ENCODE measurements at places on chromosomes 7 and 10. TPM values are rescaled to one million over a fixed set of nuclear protein-coding genes. Genes with fewer than 3 reads are reported as not detected.

- DNase-seq, result no peak
Observed at GRCh38 chr7:140048989-140049338, 13.8 kb downstream of the PARP12 start.

- no peak for DNase-seq
Observed at GRCh38 chr7:135076882-135077281, 71.0 kb upstream of the TMEM140 start.

- DNase-seq, result no peak
Observed at GRCh38 chr7:29793507-29793906, 12.8 kb upstream of the WIPF3 start.

DNA sequence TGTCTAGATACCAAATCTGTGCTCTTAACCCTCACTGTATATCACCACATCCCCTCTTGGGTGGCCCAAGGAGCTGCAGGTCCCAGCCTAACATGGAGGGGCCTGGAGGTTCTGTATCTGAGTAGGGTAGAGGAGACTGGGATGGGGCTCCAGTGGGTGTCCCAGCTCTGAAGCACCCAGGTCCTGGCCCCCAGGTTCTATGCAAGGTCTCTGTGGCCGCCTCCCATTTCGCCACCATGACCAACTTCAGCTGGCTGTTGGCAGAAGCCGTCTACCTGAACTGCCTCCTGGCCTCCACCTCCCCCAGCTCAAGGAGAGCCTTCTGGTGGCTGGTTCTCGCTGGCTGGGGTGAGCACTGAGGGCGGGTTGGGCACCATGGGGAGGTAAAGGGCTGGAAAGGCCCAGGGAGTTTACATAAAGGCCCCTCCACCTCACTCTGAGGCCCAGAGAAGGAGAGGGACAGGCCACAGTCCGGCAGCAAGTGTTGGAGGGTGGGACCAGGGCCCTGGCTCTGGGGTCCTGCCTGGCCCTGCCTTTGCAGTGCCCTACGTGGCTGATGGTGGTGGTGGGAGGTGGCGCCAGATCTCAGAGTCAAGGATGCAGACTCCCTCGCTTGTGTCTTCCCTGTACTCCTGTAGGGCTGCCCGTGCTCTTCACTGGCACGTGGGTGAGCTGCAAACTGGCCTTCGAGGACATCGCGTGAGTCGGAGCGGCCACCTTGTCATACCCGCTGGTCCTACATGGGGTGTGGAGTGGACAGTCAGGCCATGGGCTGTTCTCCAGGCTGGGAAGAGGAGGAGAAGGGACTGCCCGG, 10.2 kb downstream of the GHRHR start:
- DNase-seq, result no peak

DNA sequence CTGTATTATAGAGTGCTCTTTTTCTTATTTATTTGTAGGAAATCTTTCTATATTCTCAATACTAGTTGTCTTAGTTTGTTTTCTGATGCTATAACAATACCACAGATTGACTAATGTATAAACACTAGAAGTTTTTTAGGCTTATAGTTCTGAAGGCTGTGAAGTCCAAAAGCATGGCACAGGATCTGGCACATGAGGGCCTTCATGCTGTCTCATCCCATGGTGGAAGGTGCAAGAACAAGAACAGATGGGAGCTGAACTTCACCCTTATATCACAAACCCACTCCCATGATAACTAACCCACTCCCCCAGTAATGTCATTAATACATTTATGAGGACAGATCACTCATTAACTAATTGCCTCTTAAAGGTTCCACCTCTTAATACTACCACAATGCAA, 109.7 kb downstream of the AVL9 start:
- no peak for DNase-seq

- peak; percentile 25 for DNase-seq
Observed at GRCh38 chr10:75019370-75019769, 92.1 kb upstream of the SAMD8 start.

Gene MAGI2
- 5.8 TPM for total RNA-seq

Gene HILPDA
- total RNA-seq, result 12.4 TPM

- no peak for DNase-seq
Observed at GRCh38 chr7:142188846-142189245, 69.0 kb downstream of the PRSS58 start.

DNA sequence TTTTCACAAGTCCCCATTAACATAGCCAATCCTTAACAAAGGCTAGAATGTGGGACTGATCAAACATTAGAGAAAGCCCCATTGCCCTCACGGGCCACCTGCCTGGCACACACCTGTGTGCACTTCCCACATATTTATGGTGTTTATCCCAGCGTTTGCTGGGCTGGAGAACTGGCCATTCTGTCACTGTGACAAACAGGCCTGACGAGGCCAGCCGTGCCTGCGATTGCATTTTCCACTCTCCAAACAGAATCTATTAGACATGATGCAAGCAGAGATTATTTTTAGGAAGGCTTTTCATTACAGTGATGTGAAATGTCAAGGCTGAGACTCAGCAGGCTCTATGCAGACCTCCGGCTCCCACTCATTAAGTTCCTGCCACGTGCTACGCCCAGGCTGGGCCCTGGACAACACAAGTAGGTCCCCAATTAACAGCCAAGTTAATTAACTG, 20.4 kb downstream of the PTPRN2 start:
- DNase-seq, result no peak

DNA sequence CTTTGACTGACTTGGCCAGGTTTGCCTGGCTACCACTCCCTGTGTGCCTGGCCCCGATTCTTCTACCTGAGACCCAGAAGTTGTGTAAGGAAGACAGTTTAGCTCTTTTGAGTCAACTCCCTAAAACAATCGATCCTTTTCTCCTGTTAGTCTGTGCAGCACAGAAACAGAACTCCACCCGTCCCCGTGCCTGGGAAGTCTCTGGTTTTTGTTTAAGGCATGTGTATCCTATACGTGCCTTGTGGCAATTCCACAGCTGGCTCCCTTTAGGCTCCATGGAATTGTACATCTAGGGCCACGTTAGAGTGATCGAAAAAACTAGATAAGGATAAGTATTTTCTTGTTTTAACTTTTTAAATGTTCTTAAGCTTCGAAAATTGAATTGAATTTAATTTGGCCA, 131.6 kb downstream of the BICC1 start:
- DNase-seq, result no peak

Gene FAM221A
- 3.0 TPM for total RNA-seq

GRCh38 chr7:8435095-8435494, 1.7 kb downstream of the NXPH1 start:
- no peak for DNase-seq

DNA sequence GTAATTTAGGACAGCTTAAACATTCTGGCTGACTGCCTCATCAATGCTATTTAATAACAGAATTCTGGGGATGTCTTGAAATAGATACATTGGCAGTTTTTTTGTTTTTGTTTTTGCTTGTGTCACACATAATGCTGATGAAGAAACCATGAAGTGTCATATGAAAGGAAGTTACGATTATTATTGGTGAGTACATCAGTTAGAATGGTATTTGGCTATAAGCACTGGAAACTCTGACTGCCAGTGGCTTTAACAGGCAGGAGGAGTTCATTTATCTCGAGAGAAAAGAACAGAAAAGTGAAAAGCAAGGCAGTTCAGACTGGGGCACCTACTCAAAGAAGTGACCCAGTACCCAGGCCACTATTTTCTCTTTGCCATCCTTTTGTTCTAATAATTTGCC, 18.1 kb downstream of the LSM8 start:
- no peak for DNase-seq

Gene PLAC9
- total RNA-seq, result 2.3 TPM

- DNase-seq, result peak; percentile 49
Observed at GRCh38 chr7:112898432-112899290, 108.5 kb upstream of the TMEM168 start.

GRCh38 chr7:4479367-4480039, 202.6 kb upstream of the FOXK1 start:
- peak; percentile 33 for DNase-seq

GRCh38 chr7:156950381-156950858, 908 bp downstream of the NOM1 start:
- peak; percentile 13 for DNase-seq

- no peak for DNase-seq
Observed at GRCh38 chr7:85774986-85775385, 588.1 kb upstream of the SEMA3D start.

Gene NPTX2
- total RNA-seq, result 2.4 TPM

Gene BMPER
- 4.4 TPM for total RNA-seq
